ENCODE measurements at places on chromosomes 16 and 17.

- peak; percentile 79 for DNase-seq
These were observed 8.3 kb downstream of the CUEDC1 start for GRCh38 chr17:57946798-57947358.

GRCh38 chr17:19343256-19343630 lies 19.3 kb downstream of the B9D1 start:
- no peak for DNase-seq

GRCh38 chr16:13478991-13479390 lies 441.0 kb upstream of the ERCC4 start:
- no peak for DNase-seq

GRCh38 chr16:73059779-73060615 lies 12.1 kb upstream of the ZFHX3 start:
- DNase-seq: no peak

DNA sequence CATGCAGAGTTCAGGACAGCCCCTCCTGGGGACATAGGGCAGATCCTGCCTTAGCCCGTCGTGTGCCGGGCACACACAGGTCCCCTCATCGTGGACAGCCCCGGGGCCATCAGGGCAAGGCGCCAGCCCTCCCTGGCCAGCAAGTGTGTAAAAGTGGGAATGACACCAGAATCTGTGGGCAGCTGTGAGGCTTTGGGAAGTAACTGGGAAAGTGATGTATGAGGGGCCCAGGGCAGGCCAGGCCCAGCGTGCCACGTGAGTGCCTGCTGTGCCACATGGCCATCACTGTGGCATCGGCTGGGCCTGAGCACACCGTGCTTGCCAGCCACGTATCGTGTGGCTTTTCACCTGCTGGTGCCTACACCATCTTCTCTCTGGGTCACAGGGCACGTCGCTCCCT lies 26.6 kb downstream of the ACSF3 start:
- no peak for DNase-seq

Data from hematopoietic multipotent progenitor cell (in vitro differentiated cells).